ENCODE measurements at places on chromosomes 12 and 14. TPM values are rescaled to one million over a fixed set of nuclear protein-coding genes. Genes with fewer than 3 reads are reported as not detected.

Gene ALDH1L2
- total RNA-seq = 0.10 TPM

Gene VRTN
- total RNA-seq = not detected

Gene DEPDC4
- total RNA-seq = 1.4 TPM

Gene PAX9
- total RNA-seq = not detected
